Keratinocyte (primary cell): ENCODE measurements at places on chromosomes 1 and 21. TPM values are rescaled to one million over a fixed set of nuclear protein-coding genes. Genes with fewer than 3 reads are reported as not detected.

The KIRREL1 gene
- polyA plus RNA-seq, result 18.3 to 29.8 TPM (median 19.7 TPM) in 3 replicates

The SPRR2G gene
- 0.73 to 6.2 TPM (median 3.3 TPM) in 3 replicates for polyA plus RNA-seq

- H3K4me1 ChIP-seq, result no peaks in the 10 kb centered on the region
- no peaks in the 10 kb centered on the region for H3K27me3 ChIP-seq
- no peak for DNase-seq
- H3K36me3 ChIP-seq, result no peaks in the 10 kb centered on the region
- H3K4me3 ChIP-seq, result no peak overlapping the region
These were observed 2153.9 kb downstream of the NCAM2 start for GRCh38 chr21:23152130-23152529.

GRCh38 chr1:234907208-234907939 lies 221.3 kb downstream of the TOMM20 start:
- no peak overlapping the region for H3K4me3 ChIP-seq
- H3K4me1 ChIP-seq, result no peaks in the 10 kb centered on the region
- H3K27ac ChIP-seq, result no peak overlapping the region

The LRRN2 gene
- not detected in 3 replicates for polyA plus RNA-seq

GRCh38 chr1:74236440-74236839 lies 1.3 kb downstream of the TNNI3K start:
- no peak for DNase-seq
- no peaks in the 10 kb centered on the region for H3K36me3 ChIP-seq
- no peak overlapping the region for H3K27ac ChIP-seq
- no peak overlapping the region for H3K4me3 ChIP-seq
- H3K27me3 ChIP-seq, result no peaks in the 10 kb centered on the region

GRCh38 chr21:34845521-34846451 lies 177.0 kb downstream of the CLIC6 start:
- peaks cover 44% of the 10 kb centered on the region for H3K36me3 ChIP-seq
- H3K27me3 ChIP-seq, result no peaks in the 10 kb centered on the region
- H3K4me1 ChIP-seq, result peaks cover 45% of the 10 kb centered on the region
- no peak overlapping the region for H3K4me3 ChIP-seq
- peak overlapping the region; percentile 70 for H3K27ac ChIP-seq

The STMN1 gene
- 16.2 to 96.9 TPM (median 82.8 TPM) in 3 replicates for polyA plus RNA-seq
